Right atrium auricular region (tissue), 2 donors: ENCODE measurements at places on chromosomes 2 and 18. TPM values are rescaled to one million over a fixed set of nuclear protein-coding genes. Genes with fewer than 3 reads are reported as not detected.

Gene CFAP53
- total RNA-seq, result 0.30 TPM

Gene GAREM1
- 13.6 TPM for total RNA-seq

GRCh38 chr18:62603979-62604378 is 81.2 kb downstream of the ZCCHC2 start:
- H3K27me3 ChIP-seq, result no peaks in the 10 kb centered on the region
- H3K4me1 ChIP-seq, result no peaks in the 10 kb centered on the region
- no peak overlapping the region for H3K4me3 ChIP-seq

- no peak overlapping the region for H3K27ac ChIP-seq
- no peak for DNase-seq
- no peaks in the 10 kb centered on the region for H3K36me3 ChIP-seq
- H3K27me3 ChIP-seq, result no peaks in the 10 kb centered on the region
- no peaks in the 10 kb centered on the region for H3K4me1 ChIP-seq
- H3K4me3 ChIP-seq, result no peak overlapping the region
These were observed 245.0 kb downstream of the CLIP4 start for GRCh38 chr2:29360016-29360784.

DNA sequence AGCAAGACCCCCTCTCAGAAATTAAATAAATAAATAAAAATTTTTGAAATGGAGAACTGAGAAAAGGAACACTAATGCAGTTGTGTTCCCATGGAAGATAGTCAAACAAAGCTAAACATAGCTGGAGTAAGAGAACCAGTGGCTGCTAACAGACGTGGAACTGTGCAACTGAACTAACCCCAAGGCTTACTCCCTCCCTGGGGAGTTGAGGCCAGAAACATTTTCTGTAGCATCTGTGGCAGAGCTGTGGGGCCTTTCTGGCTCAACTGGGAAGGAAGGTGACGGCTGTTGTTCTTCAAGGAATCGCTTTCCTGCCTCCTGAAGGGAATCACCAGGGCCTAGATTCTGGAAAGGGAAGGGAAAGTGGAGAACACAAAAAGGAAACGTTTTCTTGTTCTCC is 53.9 kb upstream of the B3GNT2 start:
- H3K36me3 ChIP-seq, result no peaks in the 10 kb centered on the region
- peaks cover 16% of the 10 kb centered on the region for H3K4me1 ChIP-seq
- no peak for DNase-seq
- no peak overlapping the region for H3K4me3 ChIP-seq

DNA sequence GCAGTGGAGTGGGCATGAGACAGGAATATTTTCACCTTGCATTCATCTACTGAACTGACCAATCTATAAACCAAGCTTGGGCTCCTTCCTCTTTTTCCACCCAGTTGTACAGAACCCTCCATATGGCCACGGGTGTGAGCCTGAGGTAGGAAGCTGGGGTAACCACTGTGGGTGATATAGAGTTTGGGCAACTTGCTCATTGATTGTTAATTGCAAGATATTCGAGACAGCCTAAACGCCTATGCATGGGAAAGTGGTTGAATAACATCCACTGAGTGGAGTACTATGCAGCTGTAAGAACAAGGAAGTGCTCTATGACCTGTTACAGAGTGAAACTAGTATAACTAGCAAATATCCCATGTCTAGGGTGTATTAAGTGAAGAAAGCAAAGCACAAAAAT is 7.3 kb upstream of the VAPA start:
- H3K27me3 ChIP-seq, result no peaks in the 10 kb centered on the region
- no peaks in the 10 kb centered on the region for H3K36me3 ChIP-seq
- H3K4me1 ChIP-seq, result no peaks in the 10 kb centered on the region
- H3K4me3 ChIP-seq, result no peak overlapping the region

DNA sequence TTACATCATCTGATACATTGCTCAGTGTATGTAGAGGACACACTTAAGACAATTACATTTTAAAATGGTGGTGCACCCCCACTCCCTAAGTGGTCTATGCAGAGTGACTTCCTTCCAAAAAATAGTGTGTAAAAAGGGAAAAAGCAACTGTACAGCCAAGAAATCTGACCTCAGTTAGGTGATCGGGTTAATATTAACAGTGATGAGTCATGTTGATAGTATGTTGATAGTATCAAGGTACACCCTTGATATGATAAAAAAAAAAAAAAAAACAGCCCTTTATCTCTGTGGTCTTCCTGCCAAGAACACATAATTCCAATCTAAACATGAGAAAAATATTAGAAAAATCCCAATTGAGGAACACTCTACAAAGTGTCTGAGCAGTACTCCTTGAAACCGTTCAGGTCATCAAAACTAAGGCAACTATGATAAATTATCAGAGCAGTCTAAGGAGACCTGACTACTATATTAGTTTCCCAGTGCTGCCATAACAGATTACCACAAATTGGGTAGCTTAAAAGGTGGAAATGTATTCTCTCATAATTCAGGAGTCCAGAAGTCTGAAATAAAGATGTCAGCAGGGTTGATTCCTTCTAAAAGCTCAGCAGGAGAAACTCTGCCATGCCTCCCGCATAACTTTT is 171.9 kb downstream of the ARHGAP28 start:
- no peak for DNase-seq
- no peaks in the 10 kb centered on the region for H3K4me1 ChIP-seq
- H3K36me3 ChIP-seq, result no peaks in the 10 kb centered on the region

DNA sequence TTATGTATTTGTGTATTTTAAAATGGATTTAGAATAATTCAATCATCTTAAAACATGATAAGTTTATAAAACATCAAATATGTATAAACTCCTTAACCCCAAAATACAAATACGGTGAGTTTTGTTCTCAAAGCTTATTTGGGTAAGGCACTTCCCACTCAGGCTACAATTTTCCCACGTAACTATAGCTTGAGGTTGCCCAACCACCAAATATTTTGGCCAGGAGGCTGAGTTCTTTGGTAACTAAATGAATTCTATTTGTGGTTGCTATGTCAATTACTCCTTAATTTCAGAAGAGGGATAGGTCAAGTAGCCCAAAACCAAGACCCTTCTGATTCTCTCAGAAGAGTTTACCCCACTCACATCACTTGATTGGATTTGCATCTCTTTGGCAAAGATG is 70.4 kb downstream of the MYL12B start:
- no peaks in the 10 kb centered on the region for H3K4me1 ChIP-seq
- no peak for DNase-seq
- H3K4me3 ChIP-seq, result no peak overlapping the region
- H3K27ac ChIP-seq, result no peak overlapping the region
- H3K27me3 ChIP-seq, result no peaks in the 10 kb centered on the region
- no peaks in the 10 kb centered on the region for H3K36me3 ChIP-seq

GRCh38 chr2:141529659-141530058 is 601.2 kb downstream of the LRP1B start:
- H3K27me3 ChIP-seq, result no peaks in the 10 kb centered on the region
- H3K4me3 ChIP-seq, result no peak overlapping the region
- H3K4me1 ChIP-seq, result no peaks in the 10 kb centered on the region
- DNase-seq, result no peak
- H3K27ac ChIP-seq, result no peak overlapping the region

Gene SLC16A14
- 3.4 TPM for total RNA-seq

GRCh38 chr2:43239981-43240765 is 13.8 kb upstream of the ZFP36L2 start:
- DNase-seq, result no peak
- peak overlapping the region; percentile 45 for H3K27ac ChIP-seq
- H3K4me3 ChIP-seq, result no peak overlapping the region
- no peaks in the 10 kb centered on the region for H3K36me3 ChIP-seq
- no peaks in the 10 kb centered on the region for H3K27me3 ChIP-seq

Gene SH2D6
- not detected for total RNA-seq

DNA sequence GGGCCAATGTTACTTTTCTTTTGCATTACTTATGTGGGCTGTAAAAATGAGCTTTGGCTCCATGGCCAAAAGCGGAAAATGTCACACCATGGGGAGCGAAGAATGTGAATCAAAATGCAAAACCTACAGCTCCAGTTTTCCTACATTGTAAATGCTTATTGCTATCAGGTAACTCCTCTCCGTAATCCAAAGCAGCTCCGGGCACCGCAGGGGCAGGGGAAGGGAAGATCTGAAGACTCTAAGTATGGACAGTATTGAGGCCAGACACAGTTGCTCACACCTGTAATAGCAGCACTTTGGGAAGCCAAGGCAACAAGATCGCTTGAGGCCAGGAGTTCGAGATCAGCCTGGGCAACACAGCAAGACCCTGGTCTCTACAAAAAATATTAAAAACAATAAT is 7.1 kb upstream of the AGFG1 start:
- no peaks in the 10 kb centered on the region for H3K27me3 ChIP-seq
- no peak for DNase-seq
- H3K4me1 ChIP-seq, result peaks cover 14% of the 10 kb centered on the region
- H3K4me3 ChIP-seq, result no peak overlapping the region
- no peaks in the 10 kb centered on the region for H3K36me3 ChIP-seq

- no peaks in the 10 kb centered on the region for H3K4me1 ChIP-seq
- H3K36me3 ChIP-seq, result no peaks in the 10 kb centered on the region
- H3K27me3 ChIP-seq, result no peaks in the 10 kb centered on the region
- no peak overlapping the region for H3K4me3 ChIP-seq
These were observed 33.2 kb upstream of the REEP1 start for GRCh38 chr2:86370579-86370978.

DNA sequence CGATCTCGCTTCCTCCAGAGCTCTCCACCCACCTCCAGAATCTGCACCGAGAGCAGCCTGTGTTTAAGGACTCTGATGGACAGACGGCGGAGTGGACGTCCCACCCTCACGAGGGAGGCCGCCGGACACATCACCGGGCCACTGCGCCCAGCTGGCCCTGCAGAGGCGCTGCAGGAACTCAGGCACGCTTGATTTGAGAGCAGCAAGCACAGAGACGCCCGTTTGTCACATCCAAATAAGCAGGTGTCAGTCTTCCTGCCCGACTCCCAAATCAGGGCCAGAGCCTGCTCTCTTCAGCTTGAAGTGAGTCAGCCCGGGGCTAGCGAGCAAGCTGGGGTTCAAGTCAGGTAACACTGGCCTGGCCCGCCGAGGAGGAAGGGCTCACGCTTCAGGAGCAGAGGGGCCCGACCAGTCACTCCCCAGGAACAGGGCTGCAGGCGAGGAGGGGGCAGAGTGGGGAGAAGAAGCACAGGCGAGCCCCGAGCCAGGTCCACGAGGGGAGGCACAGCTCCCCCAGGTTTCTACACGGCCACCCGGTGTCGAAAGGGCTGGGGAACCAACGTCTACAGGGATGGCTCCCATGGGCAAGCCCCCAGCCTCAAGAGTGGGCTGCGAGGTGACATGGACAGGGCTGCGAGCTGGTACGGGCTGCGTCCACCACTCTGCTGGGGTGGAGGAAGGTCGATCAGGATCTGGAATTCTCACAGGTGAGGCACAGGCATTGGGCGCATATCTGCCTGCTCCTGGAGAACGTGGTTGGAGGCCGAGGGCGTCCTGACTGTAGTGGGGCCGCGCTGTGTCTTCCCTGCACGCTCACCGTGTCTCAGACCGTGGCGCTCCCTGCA is 52.5 kb upstream of the CTDP1 start:
- no peak overlapping the region for H3K27ac ChIP-seq
- H3K36me3 ChIP-seq, result no peaks in the 10 kb centered on the region
- no peaks in the 10 kb centered on the region for H3K4me1 ChIP-seq
- H3K27me3 ChIP-seq, result no peaks in the 10 kb centered on the region
- no peak for DNase-seq

DNA sequence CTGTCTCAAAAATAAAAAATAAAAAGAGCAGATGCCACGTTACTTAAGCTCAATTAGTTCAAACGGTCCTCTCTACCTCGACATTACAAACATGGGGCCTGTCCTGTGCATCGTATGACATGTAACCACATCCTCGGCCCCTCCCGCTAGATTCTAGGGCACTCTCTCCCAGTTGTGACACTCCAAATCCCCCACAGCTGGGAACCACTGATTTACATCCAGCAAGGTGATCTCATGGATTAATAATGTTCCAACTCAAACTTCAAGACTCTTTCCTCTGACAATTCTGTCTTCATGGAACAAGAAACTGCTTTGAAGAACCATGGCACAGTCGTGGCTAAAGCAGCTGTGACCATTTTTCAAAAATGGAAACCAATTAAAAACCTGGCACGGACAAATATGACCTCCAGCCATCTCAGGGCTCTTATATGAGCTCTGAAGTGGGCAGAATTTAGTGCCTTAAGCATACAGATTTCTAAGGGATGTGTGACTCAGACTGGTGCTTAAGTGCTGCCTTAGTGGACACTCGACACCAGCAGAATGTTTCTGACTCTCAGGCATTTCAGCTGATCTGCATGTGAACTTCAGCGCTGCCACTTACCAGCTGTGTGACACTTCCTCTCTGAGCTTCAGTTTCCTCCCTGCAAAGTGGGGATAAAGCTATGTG is 31.7 kb upstream of the ASAP2 start:
- H3K36me3 ChIP-seq, result no peaks in the 10 kb centered on the region
- peak overlapping the region; percentile 49 for H3K27ac ChIP-seq
- no peak overlapping the region for H3K4me3 ChIP-seq

DNA sequence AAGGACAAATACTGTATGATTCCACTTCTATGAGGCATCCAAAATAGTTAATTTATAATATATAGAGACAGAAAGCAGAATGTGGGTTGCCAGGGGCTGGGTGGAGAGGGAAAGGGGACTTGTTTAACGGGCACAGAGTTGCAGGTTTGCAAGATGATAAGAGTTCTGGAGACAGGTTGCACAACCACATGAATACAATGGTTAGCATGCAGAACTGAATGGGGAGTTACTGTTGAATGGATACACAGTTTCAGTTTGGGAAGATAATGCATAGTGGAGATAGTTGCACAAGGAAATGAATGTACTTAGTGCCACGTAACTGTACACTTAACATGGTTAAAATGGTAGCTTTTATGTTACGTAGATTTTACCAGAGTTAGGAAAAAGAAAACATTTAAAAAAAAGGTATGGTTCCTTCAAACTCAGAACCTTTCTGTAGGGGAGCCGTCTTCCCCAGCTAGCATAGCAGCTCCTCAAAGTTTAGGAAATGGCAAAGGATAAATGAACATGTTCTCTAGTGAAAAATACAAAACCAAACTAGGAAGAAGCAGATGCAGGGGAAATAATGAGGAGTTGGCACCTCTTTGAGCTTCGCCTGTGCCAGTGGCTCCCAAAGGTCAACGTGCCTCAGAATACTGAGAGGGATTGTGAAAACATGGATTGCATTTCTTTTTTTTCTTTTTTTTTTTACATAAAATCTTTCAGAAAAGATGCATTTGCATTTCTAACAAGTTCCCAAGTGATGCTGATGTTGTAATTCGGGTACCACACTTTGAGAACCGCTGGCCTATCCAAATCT is 95.2 kb downstream of the ZCCHC2 start:
- no peaks in the 10 kb centered on the region for H3K4me1 ChIP-seq
- H3K27ac ChIP-seq, result no peak overlapping the region
- DNase-seq, result no peak

Gene FLACC1
- total RNA-seq, result 7.5 TPM

- H3K36me3 ChIP-seq, result no peaks in the 10 kb centered on the region
- no peaks in the 10 kb centered on the region for H3K4me1 ChIP-seq
- no peaks in the 10 kb centered on the region for H3K27me3 ChIP-seq
- no peak overlapping the region for H3K27ac ChIP-seq
- DNase-seq, result no peak
These were observed 879.9 kb downstream of the DCC start for GRCh38 chr18:53219853-53220252.
